ENCODE measurements at places on chromosomes 7 and 10.

DNA sequence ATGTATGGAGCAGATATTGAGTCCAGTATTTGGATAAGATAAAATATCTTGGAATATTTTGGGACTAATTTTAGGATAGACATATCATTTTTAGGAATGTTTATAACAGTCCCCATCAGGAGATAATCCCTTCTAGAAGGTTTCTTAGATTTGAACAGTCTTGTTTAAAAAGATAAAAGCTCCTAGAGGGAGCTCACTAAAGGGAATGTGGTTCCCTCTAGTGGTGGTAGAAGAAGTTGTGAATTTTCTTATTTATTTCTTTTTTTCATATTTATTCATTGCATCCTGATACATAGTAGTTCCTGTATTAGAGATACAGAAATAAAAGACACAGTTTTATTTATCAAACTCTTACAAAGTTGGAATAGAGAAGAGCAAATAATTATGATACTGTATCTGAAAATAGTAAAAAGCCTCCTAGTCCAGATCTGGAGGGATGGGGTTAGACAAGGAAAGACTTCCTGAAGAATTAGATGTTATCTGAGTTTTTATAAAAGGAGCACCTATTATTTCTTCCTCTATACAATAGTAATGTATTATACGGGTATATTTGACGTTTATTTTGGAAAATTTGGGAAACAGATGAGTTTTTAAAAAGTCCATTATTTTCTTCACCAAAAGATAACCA lies 24.5 kb upstream of the KLF14 start:
- DNase-seq: no peak

DNA sequence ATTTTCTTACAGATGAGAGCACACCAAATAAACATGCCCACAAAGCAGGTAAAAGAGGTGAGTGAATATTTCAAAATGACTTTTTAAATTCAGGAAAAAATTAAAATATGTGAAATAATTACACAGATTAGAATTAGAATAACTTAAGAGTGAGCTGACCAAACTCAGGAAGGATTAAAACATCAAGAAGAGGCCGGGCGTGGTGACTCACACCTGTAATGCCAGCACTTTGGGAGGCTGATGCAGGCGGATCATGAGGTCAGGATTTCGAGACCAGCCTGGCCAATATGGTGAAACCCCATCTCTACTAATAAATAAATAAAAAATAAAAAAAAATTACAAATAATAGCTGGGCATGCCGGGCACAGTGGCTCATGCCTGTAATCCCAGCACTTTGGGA lies 140.1 kb downstream of the REEP3 start:
- no peak for DNase-seq

- no peak for DNase-seq
Observed at GRCh38 chr10:54194806-54195205, 606.2 kb downstream of the PCDH15 start.

DNA sequence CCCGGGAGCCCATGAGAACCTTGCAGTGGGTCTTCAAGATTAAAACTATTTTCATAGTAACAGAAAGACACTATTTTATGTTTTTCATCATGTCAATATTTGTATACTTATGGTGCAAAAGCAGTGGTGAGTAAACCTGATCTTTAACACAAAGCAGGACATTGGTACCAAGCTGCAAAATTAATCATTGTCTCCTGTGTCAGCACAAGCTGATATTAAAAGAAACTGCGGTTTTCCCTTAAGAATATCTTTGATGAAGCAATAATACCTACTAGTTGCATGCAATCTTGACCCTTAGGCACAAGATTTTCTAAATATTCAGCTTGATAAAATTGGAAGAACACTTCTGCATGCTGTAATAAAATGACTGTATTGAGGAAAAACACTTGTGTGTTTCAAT lies 121.7 kb downstream of the MDFIC start:
- DNase-seq: no peak

GRCh38 chr7:111560773-111561653 lies 1.3 kb downstream of the IMMP2L start:
- no peak for DNase-seq

GRCh38 chr10:122526892-122527291 lies 33.7 kb upstream of the DMBT1 start:
- no peak for DNase-seq

DNA sequence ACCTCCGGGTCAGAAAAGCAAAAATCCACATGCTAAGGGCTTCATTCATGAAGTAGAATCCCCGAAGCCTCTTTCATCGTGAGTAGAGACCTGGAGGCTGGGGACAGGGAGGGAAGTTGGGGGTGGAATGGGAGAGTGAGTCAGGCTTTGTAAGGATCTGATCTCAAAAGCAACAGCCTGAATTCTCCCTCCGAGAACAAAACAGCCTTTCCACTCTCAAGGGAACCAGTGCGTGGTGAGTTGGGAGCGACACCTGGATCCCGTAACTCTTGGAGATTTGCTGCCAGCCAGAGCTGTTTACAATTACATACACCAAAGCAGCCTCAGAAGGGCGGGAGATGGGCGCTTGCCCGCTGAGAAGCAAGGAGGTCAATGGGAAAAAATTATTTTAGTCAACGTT lies 10.8 kb downstream of the AFAP1L2 start:
- no peak for DNase-seq

DNA sequence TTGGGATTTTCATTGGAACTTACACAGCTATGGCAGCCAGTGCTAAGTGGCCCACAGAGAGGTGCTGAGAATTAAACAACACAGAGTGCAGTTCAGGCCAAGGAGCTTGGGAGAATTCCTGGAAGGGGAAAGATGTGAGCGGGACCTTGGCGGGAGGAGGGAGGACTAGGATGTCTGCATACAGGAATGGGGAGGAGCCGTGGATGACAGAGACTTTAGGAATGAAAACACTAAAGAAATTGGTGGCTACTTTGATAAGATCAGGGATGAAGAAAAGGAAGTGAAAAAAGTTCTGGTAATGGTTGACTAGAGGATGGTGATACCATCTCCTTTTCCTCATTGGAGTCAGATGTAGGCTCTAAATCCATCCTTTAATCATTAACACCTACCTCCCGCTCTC lies 234.2 kb upstream of the FZD8 start:
- DNase-seq: no peak

DNA sequence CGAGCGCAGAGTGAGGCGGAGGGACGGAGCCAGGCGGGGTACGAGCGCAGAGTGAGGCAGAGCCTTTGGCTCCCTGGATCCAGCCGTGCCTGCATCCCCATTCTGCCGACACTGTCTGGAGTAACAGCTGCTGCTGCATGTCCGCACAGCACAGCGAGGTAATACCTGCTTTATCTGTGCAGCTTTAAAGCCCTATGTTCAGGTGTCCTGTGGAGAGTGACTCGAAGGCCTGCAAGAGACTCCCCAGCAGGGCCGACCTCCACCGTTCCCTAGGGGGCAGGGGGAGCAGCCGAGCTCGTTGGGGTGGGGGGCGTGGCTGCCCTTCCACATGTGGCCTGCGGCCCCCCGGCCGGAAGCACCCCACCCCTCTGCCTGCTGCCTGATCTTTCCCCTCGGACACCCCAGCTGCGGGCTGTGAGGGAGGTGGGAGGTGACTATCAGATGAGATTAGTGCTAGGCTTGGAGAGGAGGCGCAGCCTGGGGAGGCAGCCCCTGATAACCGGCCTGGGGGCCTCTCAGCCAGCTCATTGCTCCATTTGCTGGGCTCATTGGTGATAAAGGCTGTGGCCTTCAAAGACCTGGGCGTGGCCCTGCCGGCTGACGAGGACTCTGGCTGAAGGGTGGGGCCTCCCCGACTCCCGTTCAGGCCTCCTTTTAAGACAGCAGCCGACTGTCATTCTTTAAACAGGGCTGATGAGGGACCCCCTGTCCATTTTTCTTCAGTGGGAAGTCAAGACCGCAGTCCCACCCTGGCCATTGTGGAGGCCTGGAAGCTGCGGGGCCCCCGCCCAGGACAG lies 8.0 kb downstream of the VENTX start:
- DNase-seq: no peak

DNA sequence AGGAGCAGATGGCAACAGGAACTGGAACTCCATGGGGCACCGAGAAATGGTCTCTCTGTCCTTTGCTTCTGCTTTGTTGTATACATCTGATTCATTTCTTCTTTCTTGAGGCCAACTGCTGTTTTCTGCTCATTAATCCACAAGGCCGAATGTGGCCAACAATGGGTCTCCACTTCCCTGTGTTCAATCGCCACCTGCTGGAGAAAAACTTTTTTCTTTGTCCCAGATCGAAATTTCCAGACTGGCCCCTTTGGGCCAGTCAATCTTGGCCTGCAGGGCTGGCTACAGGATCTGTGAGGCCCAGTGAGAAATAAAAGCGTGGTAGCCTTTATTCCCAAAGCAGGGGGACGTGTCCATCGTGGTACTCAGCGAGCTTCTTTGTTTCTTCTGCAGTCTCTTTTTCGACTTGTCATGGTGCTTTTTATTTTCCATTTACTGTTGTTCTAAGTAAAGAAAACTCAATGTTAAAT lies 58.8 kb downstream of the PARP12 start:
- no peak for DNase-seq

GRCh38 chr7:155893664-155894063 lies 81.4 kb upstream of the SHH start:
- no peak for DNase-seq

GRCh38 chr10:69600761-69601330 lies 27.6 kb upstream of the NEUROG3 start:
- no peak for DNase-seq

DNA sequence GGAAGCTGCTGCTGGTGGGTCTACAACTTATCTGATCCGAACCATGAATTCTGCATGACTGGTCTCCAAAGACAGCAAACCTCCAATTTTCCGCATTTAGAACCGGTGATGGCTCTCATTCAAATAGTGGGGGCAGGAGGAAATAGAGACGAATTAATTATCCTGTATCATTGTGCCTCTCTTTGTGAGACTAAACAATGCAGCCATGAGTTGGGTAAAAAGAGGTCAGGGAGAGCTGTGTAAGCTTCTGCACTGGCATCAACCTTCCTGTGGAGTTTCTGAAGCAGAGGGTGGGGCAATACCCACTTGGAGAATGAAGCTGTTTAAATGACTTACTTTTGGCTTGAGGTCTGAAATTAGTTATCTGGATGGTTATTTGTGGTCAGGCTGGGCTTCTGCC lies 266.4 kb downstream of the SORCS3 start:
- DNase-seq: no peak

DNA sequence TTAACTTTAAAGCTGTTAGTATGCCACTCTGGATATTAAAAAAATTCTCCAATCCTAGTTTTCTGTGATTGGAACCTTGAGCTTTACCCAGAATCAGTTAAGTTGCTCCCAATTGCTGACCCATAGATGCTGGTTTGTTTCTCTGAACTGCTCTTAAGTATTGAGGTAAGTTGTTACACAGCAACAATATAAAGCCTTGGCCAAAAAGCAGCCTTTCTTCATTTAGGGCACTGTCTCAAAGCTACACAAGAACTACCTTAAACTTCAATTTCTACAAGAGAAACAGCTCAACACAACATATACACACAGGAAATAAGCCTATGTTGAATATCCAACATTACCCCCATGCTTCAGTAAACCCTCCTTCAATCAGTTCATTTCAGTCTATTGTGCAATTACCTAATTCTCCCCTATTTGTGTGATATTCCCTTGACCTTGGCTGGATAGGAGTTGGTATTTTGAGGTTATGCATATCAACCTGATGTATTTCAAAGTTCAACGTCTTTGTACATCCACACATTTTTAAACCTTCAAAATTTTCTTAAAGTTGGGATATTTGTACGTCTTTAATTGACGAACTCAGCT lies 11.5 kb downstream of the HNRNPA2B1 start:
- DNase-seq: no peak

- no peak for DNase-seq
Observed at GRCh38 chr10:48503293-48503911, 101.5 kb downstream of the ARHGAP22 start.

DNA sequence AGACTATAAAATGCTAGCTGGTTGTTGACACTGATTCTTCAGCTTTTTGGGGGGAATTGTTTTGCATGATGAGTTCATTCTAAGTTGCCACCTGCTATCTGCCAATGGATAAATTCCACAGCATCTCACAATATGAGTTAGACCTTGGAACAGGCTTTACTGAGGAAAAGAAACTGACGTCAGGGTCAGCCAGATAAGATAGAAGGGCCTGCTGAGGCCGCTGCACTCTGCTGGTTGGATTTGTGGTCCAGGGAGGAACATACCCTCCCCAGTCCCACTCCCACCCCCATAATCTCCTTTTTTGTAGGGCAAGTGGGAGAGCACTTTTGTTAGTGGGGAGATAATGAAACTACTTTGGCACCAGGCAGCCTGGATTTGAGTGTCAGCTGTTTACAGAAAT lies 110.6 kb upstream of the PRR15 start:
- no peak for DNase-seq

- DNase-seq: no peak
Observed at GRCh38 chr7:143043391-143043790, 8.8 kb upstream of the OR6V1 start.

DNA sequence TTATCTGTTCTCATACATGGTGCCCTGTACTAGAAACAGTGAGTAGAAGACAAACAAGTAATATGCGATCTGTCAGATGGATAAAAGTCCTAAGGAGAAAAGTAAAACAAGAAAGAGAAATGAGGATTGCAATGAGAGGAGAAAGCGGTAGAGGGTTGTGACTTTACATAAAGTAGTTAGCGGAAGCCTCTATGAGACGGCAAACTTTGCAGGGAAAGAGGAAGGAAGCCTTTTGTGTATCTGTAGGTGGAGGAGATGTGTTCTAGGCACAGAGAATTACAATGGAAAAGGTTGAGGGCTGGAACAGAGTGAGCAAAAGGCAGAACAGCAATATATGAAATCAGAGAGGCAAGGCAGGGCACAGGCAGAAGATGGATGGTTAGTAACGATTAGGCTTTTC lies 150.4 kb upstream of the SEMA3E start:
- no peak for DNase-seq

DNA sequence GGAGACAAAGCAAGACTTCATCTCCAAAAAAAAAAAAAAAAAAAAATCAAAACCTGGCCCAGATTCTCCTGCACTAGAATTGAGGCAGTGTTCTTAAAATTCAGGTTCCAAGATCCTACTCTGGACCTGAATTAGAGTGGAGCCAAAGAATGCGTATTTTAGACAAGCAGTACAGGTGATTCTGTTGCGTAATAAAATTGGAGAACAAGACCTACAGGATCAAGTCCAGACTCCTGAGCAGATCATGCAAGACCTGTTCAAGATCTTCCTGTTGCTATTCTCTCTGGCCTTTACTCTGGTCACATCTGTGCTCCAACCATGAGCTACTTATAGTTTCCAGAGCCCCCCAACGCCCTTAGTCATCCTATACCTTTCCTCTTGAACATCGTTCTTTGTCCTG lies 51.5 kb upstream of the RSBN1L start:
- DNase-seq: no peak

GRCh38 chr7:42720012-42720411 lies 191.9 kb downstream of the C7orf25 start:
- DNase-seq: no peak

DNA sequence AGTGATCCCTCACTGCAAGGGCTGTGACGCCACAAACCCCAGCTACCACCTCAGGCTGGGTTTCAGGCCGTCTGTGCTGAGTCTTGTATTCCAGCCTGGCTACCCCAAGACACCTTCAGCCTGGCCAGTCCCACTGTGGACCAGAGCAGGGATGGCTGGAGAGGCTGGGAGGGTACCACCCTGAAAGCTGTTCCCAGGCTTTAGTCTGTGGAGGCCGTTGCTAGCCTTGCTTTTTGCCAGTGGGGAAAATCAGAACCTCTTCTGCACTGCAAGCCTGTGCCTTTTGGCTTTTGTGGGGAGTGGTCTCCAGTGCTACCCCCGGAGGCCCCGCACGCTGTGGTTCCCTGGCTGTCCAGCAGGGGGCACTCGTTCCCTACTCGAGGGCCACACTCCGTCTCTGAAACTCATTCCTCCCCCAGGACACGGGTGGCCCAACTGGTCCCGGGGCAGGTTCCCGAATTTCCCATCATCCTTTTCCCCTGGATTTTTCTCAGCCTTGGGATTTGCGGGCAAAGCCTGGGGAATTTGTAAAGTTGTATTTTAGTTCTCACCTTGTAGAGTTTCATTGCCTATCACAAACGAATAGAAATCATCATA lies 128.4 kb upstream of the BTBD16 start:
- DNase-seq: no peak
